T-cell (primary cell): ENCODE measurements at places on chromosomes 6 and 20.
A peak's percentile ranks its signal among the peaks of the same experiment; 100 is the strongest.

DNA sequence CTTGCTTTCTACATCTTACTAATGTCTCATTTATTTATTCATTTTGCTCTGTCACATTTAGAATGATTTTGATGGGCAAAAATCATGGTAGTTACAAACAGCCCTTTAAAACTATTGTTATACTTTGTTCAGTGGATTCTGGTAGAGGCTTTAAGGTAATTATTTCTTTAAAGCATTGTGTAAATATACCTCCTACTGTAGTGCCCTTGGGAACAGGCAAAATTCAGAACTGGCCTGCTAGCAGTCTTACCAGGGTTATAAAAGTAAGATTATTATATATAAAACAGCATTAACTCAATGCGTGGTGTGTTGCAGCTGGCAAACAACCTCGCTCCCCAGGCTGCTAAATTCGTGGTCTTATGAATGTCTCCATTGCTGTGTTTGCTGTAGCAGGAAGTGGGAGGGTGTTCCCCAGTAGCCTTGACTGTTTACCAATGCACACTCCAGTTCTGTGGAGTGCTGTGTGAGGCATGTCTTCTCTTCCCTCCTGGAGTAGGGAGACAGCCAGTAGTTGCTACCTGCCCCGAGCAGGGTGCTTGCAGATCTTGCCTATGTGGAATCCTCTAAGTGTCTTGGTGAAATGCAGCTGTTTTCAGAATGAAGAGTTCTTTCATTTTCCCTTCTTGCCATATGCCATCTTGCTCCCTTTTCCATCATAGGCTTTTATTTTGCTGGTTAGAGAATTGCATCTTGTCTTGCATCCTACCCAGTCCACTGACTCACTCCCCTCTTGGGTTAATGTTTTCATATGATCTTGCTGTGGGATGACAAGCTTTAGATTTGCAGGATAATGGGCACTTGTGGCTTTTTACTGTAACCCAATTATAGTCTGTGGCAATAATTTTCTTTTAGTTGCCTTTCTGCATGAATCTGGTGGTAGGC lies 45.3 kb downstream of the IGF2R start:
- no peak for DNase-seq

DNA sequence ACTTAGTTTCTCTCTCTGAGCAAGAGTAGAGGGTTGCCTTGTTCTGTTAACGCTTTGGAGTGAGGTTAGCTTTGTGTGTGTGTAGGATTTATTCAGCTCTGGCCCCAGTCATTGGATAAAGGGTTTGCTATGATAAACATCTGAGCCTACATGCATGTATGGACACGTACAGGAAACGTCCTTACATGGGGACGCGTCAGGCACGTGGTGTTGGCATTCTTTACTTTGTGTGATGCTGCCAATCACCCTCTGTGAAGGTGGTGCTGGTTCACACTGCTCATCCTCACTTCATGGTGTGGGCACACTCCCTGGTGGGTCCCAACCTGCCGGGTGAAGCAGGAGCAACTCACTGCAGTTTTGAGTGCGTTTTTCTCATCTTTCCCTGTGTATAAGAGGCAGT lies 53.4 kb upstream of the CD93 start:
- DNase-seq: no peak

DNA sequence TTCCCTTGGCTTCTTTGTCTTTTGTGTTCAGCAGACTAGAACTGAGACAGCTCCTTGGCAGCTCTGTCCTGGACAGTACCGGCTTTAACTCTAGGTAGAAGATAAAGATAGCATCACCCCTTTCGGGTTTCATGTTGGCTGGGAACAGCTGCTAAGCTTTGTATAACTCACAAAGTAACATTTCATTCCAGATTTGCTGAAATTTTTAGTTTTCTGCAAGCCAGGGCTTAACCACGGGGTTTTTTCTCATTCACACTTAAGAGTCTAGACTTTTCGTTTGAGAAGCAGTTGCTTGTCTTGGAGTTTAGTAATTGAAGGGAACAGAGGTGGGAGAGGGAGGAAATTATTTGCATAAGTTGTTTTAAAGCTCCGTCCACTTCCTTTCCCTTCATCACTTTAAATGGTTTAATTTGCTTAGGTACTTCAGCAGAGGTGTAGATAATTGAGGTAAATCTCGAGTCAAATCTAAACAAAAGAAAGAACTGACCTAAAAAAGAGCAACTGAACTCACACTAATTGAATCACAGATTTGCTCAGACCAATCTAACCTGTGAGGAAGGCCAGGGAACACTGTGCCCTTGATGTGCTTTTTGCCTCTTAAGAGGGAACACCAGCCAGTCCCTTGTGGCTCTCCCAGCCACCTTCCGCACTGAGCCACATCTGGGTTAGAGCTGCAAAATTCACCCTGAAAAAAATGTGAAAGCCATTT lies 48.3 kb downstream of the RREB1 start:
- DNase-seq: no peak

- DNase-seq: peak; percentile 8
These were observed 62.0 kb upstream of the EPB41L1 start for GRCh38 chr20:36092398-36093024.

- no peak for DNase-seq
These were observed 1378.6 kb upstream of the DEFB115 start for GRCh38 chr20:29878777-29879442.
